ENCODE measurements at places on chromosomes 7 and 10.

GRCh38 chr7:149621776-149622175 is 124.2 kb upstream of the ZNF746 start:
- no peak for DNase-seq

DNA sequence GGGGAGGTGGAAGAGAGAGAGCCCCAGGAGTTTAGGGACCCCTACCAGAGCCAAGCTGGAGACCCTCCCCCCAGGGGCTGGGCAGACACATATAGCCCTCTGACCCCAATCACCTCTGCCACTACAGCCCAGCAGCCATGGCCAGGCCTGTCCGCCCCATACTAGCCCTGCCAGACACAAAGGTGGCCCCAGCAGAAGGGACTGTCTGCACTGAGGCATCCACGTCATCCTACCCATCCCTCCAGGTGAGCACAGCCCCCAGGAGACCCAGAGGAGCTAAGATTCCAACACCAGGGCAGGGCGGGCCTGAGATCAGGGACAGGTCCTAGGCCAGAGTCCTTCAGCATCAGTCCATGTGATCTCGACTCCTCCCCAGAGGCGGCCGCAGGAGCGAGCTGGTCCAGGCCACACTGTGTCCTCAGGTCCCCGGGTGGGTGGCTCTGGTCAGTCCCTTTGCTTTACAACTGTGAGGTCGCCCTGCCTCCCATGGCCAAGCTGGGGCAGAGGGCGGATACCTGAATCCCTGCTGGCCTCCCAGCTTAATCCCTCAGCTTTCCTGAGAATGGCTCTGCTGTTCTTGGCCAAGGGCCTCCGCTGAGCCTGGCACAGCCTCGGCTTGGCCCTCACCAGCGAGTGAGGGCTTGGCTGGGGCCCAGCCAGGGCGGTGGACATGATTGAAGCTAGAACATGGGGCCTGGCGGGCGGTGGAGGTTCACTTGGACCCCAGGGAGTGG is 14.3 kb upstream of the ELN start:
- no peak for DNase-seq

- peak; percentile 48 for DNase-seq
Observed at GRCh38 chr10:81280497-81281479, 594.2 kb upstream of the NRG3 start.

GRCh38 chr7:137489880-137490279 is 146.3 kb upstream of the PTN start:
- DNase-seq, result no peak

GRCh38 chr7:41882745-41883420 is 180.0 kb upstream of the INHBA start:
- no peak for DNase-seq

DNA sequence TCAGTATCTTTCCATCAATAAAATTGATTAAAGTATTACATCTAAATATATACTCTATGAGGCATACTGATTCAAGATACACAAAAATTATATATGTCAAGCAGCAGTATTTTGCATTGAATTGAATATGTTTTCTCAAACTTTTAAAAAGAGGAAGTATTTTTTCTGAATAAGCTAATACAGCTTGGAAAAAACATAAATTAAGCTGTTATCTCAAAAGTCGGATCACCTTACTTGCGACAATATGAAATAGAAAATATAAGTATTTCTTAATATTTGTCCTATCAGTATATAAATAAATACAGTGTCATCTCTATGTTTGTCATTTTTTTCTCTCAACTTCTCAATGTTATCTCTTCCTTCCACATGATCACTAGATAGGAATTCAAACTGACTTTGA is 139.3 kb downstream of the MBL2 start:
- no peak for DNase-seq

GRCh38 chr10:72375173-72375572 is 20.5 kb upstream of the DNAJB12 start:
- peak; percentile 25 for DNase-seq

- no peak for DNase-seq
Observed at GRCh38 chr7:159031135-159031701, 113.4 kb downstream of the VIPR2 start.

DNA sequence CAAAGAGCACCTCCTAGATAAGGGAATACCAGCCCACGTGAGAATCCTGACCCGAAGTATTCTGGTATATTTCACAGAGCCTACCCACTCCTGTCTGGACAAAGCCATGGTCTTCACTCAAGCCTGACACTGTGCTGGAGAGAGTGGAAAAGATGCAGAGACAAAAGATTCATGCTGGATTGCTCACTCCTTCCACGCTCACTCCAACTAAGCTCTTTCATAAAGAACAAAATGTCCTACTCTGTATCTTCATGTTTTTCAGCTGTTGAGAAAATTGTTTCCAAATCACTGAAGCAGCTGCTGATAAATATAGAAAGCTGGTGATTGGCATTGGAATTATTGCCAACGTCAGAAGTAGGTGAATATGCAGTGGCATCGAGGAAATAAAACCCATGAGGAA is 106.0 kb downstream of the ABLIM1 start:
- no peak for DNase-seq

DNA sequence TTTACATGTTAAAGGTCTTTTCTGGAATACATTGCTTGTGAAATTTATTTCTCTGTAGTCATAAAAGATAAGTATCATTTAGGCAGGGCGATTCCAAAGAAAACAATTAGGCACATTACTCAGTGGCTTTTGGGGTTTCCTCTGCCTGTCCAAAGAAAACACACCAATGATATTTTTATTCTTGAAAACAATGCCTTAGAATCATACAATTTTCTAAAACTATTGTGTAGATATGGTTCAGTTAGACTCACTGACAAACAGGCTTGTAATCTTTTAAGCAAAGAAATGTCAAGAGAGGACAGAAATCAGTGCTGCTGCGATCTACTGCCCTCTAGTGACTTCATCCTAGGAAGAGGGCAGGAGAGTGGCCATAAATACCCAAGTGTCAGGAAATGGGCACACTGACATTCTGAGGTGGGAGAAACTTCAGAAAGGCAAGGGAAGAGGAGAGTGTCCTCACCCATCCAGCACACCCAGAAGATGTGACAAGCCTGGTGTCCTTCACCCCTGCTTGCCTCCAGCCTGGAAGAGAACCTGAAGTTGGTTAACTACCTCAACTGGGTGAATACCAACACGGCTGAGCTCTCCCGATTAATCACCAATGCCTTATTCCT is 120.5 kb downstream of the GALNT11 start:
- peak; percentile 34 for DNase-seq

- DNase-seq, result peak; percentile 53
Observed at GRCh38 chr7:30142710-30143109, 7.9 kb downstream of the MTURN start.

DNA sequence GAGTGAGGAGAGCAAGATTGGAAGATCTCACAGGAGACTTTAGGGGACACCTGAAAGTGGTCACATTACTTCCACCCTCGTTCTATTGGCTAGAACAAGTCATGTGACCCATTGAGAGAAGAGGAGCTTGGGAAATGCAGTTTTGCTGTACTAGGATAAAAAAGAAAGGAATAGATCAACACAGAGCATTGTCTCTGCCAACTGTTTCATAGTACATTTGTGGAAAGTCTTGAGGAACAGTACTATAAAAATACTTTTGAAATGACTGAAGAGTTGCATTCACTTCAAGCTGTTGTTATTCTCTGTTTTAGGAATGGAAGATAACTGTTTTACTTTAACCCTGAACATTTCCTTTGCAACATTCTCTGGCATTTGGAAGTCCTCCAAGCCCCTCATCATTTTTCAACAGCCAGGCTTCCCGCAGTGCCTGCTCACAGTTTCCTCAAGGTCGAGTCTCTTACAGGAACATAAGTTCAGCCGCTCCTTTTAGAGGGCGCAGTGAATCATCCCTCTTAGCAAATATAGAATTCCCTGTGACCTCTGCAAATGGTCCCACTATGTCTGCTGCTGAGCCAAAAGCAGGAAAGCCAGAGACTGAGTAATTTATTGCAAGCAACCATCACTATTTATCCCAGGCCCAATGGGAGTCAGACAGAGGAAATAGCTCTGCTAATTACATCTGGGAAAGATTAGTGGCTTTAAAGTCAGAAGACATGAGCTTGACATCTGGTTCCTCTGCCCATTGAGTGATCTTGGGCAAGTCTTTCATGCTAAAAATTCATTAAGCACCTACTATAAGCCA is 40.7 kb downstream of the MRPL32 start:
- DNase-seq, result peak; percentile 100

DNA sequence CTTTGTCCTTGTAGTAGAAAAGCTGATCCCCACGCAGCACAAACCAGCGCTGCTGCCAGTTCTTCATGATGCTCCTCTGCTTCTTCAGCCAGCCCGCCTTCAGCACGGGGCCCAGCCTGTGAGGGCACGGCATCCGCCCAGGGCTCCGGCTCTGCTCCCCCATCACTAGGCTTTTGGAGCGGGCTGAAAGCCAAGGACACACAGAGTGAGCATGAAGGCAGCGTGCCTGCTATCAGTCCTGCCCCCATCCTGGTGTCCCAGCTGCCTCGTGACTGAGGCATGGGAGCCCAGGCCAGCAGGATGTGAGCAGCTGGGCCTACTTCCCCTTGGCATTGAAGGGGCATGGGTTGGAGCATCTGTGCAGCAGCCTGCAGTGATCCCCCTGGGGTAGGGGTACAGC is 21.9 kb downstream of the ARHGAP22 start:
- no peak for DNase-seq

GRCh38 chr7:108246227-108246837 is 116.2 kb upstream of the LAMB4 start:
- DNase-seq, result peak; percentile 91

- no peak for DNase-seq
Observed at GRCh38 chr10:21097926-21098355, 200.8 kb upstream of the NEBL start.

DNA sequence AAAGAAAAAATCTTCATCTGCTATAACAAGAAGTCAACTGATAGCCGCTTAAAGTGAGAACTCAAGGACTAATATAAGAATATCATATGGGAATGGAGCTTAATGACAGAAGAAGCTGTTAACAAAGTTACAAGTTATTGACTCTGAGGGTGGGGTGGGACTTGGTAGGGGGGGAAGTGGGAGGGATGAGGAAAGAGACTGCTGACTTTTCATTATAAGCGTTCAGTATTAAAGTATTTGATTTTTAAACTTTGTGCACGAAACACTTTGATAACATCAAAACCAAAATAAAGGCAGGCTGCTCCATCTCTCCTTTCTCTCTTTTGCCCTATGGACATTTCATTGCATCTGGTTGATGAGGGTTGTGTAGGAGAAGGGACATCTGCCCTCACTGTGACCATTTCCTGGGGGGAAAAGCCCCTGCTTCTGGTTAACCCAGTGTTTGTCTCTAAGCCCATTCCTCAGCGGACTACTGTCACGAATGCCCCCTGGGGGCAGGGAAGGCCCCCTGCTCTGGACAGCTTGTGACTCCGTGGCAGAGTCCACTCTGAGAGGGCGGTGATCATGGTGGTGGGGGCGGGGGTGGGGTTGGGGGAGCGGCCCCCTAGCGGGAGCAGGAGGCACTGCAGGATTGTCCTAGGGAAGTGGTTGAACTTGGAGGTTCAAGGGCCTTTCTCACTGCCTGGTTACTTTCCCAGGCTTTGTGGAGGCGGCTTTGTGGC is 17.4 kb downstream of the SLC13A4 start:
- DNase-seq, result no peak

DNA sequence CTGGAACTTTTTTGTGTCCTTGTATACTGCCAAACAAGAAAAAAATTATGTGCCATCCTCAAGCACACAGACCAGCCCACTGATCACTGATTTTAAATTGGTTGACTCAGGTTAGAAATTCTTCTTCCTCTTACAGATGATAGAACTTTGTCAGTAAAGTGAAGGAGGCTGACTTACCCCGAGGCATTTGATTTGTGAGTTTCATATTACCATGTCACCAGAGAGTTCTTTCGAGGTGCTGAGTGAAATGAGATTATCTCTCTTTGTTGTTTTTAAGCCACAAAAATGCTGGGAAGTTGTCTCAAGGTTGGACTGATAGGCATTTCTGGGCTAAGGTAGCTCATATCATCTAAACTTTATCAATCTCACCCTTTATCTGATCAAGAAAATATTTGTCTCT is 78.8 kb upstream of the FAM180A start:
- DNase-seq, result no peak

GRCh38 chr10:124831116-124831515 is 29.5 kb downstream of the ABRAXAS2 start:
- no peak for DNase-seq

GRCh38 chr7:3069771-3070449 is 26.2 kb upstream of the CARD11 start:
- DNase-seq, result no peak

GRCh38 chr7:107167483-107168232 is 1.1 kb upstream of the HBP1 start:
- DNase-seq, result peak; percentile 86

DNA sequence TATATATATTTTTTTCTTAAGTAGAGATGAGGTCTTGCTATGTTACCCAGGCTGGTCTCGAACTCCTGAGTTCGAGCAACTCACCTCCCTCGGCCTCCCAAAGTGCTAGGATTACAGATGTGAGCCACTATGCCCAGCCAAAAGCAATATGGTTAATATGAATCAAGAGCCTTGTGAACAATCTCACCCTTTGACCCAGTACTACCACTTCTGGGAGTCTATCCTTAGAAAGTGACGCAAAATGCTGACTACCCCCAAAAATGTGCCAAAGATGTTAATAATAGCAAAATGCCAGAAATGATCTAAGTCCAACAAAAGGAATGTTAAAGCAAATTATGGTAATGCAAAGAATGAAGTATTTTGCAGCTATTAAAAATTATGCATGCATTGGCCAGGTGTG is 44.3 kb downstream of the HOXA1 start:
- no peak for DNase-seq

- DNase-seq, result peak; percentile 34
Observed at GRCh38 chr7:34067005-34067778, 161.9 kb downstream of the BMPER start.

GRCh38 chr10:36462194-36462593 is 663.2 kb upstream of the ANKRD30A start:
- DNase-seq, result no peak

DNA sequence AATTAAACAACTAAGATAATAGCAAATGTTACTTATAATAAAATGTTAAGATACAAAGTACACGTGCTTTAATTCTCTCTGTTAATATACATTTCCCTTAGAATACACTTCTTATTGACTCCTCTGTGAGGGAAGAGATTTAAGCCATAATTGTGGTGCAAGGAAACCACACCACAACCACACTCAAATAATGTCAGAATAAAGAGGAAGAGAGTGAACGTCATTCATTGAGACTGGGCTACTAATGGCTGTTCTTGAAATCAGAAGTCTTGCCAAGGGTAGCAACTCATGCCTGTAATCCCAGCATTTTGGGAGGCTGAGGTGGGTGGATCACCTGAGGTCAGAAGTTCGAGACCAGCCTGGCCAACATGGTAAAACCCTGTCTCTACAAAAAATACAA is 10.0 kb downstream of the FAM171A1 start:
- DNase-seq, result no peak

DNA sequence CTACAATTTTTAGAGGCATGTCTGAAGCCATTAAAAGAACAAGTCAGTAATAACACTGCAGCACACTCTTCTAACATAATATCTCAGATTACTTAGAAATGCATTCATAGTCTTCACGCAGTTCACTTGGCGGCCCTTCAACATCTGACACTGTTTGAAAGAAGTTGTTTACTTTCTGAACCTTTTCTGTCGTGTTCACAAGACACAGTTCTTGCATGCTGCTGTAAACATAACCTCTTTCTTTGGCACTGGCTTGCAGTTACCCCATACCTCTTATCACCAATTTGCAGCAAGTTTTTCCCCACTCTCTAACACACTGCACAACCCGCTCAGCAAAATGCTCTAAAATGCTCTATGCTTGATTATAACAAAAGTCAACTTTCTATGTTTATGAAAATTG is 12.0 kb downstream of the PIP4K2A start:
- no peak for DNase-seq

Measured in fibroblast of upper back skin (primary cell).